ENCODE measurements at places on chromosomes 6 and 20. TPM values are rescaled to one million over a fixed set of nuclear protein-coding genes. Genes with fewer than 3 reads are reported as not detected.

Gene FLRT3
- polyA plus RNA-seq: not detected

GRCh38 chr6:3456395-3456897 is 404 bp downstream of the SLC22A23 start:
- H3K27ac ChIP-seq: no peak overlapping the region
- peaks cover 7% of the 10 kb centered on the region for H3K36me3 ChIP-seq
- H3K27me3 ChIP-seq: peaks cover 25% of the 10 kb centered on the region
- no peak overlapping the region for H3K4me3 ChIP-seq
- H3K4me1 ChIP-seq: peaks cover 10% of the 10 kb centered on the region

DNA sequence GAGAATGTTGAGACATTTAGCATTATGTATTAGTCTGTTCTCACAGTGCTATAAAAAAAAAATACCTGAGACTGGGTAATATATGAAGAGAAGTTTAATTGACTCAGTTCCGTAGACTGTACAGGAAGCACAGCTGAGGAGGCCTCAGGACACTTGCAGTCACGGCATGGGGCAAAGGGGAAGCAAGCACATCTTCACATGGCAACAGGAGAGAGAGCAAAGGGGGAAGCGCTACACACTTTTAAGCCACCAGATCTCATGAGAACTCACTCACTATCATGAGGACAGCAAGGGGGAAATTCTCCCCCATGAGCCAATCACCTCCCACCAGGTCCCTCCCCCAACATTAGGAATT is 26.8 kb upstream of the TFAP2A start:
- H3K36me3 ChIP-seq: no peaks in the 10 kb centered on the region
- no peak for DNase-seq
- no peak overlapping the region for H3K4me3 ChIP-seq
- peaks cover 32% of the 10 kb centered on the region for H3K27me3 ChIP-seq
- H3K4me1 ChIP-seq: no peaks in the 10 kb centered on the region
- no peak overlapping the region for H3K27ac ChIP-seq

DNA sequence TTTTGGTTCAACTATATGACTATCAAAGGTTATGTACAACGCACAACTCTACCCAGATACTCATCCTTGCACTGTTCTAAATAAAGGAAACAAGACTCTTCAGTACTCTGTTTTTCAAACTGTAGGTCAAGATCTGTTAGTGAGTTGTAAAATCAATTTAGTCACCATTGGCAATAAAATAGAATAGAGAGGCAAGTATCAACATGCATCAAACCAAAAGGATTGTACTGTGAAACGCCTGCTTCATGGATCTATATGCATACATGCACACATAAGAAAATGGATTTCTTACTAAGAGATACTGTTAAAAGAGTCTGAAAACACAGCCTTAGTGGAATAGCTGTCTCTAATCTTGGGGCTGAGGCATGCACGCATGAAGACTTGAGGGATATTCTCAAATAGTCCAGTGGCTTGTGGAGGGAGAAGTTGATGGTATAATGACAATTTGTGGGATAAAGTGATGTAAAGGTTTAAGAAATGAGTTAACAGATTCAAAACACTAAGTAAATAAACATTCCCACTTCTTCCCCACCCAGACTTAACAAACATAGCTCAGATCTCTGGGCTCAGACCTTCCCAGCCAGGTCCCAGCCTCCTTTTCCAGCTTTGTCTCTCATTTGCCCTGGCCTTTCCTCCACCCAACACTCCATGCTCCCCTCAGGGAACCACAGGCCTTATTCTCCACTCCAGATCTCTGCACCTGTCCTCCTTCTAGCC is 10.7 kb upstream of the LZTS3 start:
- no peak overlapping the region for H3K27ac ChIP-seq
- H3K4me1 ChIP-seq: no peaks in the 10 kb centered on the region
- DNase-seq: no peak

- peaks cover 22% of the 10 kb centered on the region for H3K27me3 ChIP-seq
- no peak overlapping the region for H3K27ac ChIP-seq
- H3K36me3 ChIP-seq: no peaks in the 10 kb centered on the region
These were observed 60.3 kb downstream of the TSHZ2 start for GRCh38 chr20:53032478-53032932.

Gene PI16
- polyA plus RNA-seq: 5.5 TPM

DNA sequence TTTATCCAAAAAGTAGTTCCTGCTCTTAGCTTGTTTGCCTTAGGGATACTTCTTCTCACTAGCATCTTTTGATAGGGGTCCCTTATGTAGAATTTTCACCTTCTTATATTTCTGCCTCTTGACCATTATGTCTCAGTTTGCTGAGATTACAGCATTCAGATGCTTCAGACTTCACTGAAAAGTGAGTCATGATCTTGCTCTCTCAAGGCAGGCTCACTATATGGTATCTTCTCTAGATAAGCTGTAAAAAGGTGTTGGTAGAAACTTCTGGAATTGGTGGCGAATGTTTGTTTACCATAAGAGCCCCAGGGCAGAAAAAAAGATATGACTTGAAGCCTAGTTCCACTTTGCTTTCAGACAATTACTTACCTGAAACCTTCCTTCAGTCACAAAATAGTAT is 19.7 kb downstream of the GTPBP2 start:
- H3K27ac ChIP-seq: no peak overlapping the region
- peaks cover 11% of the 10 kb centered on the region for H3K36me3 ChIP-seq
- H3K4me1 ChIP-seq: peaks cover 17% of the 10 kb centered on the region
- no peaks in the 10 kb centered on the region for H3K27me3 ChIP-seq
- H3K4me3 ChIP-seq: no peak overlapping the region
- DNase-seq: no peak

DNA sequence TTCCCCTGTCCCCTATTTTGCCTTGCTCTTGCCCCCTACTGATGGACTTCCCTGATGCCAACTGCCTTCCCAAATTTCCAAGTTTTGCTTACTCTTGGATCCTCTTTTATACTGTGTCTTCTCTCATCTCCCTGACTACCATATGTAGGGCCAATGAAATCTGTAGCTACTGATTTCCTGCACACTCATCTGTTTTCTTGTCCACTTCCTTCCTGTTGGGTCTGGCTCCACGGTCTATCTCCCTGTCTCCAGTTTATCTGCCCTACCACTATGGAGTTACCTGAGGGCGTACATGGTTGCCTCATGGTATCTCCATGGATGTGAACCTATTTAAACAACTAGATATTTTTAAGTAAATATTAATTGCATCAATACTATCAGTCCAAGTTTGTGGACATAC is 140.3 kb upstream of the MCHR2 start:
- no peak overlapping the region for H3K4me3 ChIP-seq
- H3K27me3 ChIP-seq: peaks cover 5% of the 10 kb centered on the region
- H3K4me1 ChIP-seq: no peaks in the 10 kb centered on the region
- DNase-seq: no peak

Data from naive B cell (primary cell).